ENCODE measurements at places on chromosomes 5 and 9.
A peak's percentile ranks its signal among the peaks of the same experiment; 100 is the strongest.

- DNase-seq, result no peak
These were observed 138.0 kb downstream of the ADAMTSL1 start for GRCh38 chr9:18611971-18612370.

DNA sequence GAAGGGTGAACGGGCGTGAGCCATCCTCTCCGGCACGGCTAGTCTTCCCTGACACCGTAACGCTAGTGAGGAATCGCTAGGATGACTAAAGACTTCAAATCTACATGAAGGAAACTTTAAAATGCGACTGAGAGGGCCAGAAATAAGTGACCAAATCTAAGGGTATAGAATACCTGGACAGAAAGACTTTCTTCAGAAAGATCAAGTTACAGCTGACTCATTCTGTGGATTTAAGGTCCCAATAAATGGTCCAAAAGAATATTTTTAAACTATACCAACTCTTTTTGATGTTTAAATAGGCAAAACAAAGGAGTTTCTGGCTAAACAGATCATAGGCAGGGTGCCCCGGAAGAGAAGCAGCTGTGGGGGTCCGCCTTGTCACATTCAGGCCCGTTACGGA lies 38.9 kb upstream of the CEP72 start:
- no peak for DNase-seq

DNA sequence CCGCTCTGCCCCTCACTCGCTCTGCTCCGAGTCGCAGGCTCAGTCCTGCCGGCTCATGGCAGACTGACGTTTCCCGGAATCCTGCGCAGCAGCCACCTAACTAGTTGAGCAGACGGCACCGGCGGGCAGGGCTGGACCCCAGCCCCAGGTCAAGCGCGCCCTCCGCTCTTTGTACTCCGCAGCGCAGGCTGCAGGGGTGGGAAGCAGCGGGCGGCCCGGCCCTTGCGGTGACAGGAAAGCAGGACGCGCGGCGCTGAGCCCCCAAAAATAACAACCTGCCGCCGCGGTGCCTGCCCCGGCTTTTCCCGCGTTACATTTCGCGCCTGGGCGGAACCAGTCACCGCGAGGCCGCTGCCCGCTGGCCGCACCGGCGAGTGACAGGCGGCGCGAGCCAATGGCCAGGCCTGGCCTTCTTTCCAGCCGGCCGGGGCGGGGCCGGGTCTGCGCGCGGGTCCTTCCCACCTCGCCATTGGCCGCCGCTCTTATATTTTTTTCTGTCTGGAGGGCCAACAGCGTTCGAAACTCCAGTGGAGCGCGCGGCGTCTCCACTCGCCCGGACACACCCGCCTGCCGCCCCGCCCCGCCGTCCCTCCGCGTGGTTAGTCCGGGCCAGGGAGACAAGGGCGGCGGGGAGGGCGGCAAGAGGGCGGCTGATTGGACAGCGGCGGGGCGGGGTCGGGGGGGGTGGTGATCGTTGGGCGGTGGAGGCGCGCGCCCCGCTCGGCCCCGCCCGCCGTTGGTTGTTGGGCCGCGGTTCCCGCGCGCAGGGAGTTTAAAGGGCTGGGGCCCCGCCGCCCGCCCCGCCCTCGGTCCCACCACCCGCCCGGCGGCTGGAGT lies at the start of gene ZNF367:
Gene ZNF367, minus strand, starts transcription at position 288 of the 837 bp plus-strand sequence. CDS start 338 bp downstream, outside the sequence.
- peak; percentile 97 for DNase-seq

DNA sequence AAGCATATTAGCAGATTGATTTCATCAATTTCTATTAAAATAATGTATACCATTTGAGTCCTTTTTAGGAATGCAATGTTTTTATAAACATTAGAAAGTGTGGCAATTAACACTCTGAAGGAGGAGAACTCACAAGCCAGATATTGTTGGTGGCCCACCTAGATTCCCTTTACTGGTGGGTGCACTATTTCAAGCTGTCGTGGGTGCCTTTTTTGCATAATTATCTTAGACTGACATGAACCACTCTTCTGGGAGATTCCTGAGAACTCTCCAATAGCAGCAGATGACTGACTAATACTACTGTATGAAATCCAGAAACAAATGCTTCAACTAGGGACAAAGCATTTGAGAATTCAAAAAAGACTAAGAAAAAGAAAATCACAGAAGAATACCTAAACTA lies 526.0 kb downstream of the CDH18 start:
- no peak for DNase-seq

DNA sequence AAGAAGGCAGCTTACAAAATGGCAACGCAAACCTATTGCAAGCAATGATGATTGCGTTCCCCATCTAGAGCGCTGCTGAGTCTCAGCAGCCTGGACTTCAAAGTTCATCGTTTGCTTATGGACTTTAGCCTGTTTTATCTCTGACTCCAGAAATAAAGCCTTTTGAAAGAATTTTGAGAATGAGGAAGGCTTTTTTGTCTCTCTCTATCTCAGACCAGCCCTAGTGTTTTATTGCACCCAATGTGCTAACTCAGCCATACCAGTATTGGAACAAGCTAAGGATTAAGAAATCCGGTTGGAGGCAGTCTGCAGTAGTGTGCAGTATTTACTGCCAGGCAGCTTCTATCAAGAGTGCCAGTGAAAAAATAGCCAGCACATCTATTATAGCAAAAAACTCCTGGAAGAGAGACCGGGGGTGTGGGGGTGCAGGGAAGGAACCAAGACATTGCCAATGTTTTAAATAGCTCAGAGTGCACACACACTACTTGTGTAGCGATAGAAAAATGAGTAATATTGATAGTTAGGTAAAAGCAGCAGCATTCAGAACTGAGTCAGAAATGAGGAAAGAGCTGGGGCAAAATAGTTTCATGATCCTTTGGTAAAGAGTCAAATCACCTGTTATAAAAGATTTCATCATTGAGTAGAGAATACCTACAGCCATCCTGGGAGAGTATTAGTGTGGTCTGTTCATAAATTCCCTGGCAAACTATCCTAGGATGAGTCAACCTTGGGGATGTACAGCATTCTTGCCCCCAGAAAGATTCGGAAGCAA lies 219.0 kb downstream of the ZNF608 start:
- DNase-seq, result no peak

All from fibroblast of pulmonary artery (primary cell).